Activated T-helper 1 cell treated with anti-CD3 and anti-CD28 coated beads, Interleukin-12 subunit alpha, Interleukin-12 subunit beta, Interleukin-2, Interleukin-4 antibody, amounts not matched to agents 30 ng/mL and 10 ng/mL and 1 ng/mL, durations not matched to agents 14 hours and 24 hours and 36 hours (primary cell): ENCODE measurements at places on chromosomes 1 and 21.

DNA sequence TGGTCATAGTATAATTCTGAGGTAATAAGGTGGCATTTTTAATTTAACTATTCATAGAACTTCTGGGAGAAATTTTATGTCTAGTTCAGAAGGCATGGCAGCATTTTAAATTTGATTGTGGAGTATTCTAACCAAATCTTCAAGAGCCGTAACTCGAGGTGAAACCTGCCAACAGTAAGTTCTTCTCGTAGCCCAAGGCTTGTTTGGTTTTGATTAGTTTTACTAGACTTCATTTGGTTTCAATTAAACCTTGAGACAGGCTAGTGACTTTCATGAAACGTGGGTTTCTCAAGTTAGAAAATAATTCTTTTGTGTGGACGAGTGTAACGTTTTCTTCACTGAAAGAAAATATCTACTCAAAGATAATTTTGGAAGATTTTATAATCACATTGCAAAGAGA lies 395.5 kb downstream of the USP25 start:
- no peak for DNase-seq

GRCh38 chr1:197234581-197234980 lies 33.5 kb upstream of the CRB1 start:
- DNase-seq: no peak

- no peak for DNase-seq
These were observed 433.2 kb downstream of the USP25 start for GRCh38 chr21:16162953-16163352.

DNA sequence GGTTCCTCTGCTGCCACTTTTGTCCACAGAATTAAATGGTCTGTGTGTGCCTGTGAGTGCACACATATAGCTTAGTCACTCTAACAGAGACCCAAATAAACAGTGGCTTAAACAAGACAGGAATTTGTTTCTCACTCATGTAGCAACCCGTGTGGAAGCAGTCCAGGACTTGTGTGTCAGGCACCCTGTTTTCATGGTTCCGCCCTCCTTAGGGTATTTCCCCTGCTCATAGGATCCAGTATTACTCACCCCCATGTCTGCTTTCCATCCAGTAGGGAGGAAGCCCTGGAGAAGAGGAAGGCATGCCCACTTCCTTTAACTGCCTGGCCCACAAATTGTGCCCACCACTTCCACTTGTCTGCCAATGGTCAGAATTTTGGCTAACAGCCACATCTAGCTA lies 41.3 kb upstream of the TACSTD2 start:
- no peak for DNase-seq

GRCh38 chr21:33214056-33214455 lies 15.7 kb upstream of the IFNAR2 start:
- no peak for DNase-seq

DNA sequence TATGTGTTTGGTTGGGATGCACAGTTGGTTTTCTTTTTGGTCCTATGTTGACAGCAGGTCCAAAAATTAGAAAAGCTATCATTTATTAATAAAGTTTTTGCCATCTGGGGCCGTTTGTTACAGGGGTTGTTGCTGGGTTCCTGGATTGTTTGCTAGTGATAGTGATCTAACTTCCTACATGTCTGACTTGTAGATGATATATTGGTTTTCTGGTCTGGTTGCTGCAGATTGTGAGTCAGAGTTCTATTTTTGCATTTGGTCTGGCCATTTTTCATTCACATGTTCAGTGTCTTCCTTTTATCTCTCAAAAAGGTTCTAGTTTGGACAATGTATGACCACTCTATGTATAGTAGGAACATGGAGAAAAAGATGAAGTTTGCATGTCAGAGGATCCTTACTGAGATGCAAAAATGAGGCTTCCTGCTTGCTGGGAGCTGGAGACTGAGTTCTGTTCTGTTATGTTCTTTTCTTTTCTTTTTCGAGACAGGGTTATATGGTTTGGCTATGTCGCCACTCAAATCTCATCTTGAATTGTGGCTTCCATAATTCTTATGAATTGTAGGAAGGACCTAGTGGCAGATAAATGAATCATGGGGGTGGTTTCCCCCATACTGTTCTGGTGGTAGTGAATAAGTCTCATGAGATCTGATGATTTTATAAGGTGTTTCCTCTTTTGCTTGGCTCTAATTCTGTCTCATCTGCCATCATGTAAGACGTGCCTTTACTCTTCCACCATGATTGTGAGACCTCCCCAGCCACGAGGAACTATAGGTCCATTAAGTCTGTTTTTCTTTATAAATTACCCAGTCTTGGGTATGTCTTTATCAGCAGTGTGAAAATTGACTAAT lies 4.2 kb upstream of the NVL start:
- no peak for DNase-seq

GRCh38 chr1:93818570-93818959 lies 60.4 kb downstream of the DNTTIP2 start:
- DNase-seq: no peak

- DNase-seq: no peak
These were observed 1.8 kb upstream of the ELAPOR1 start for GRCh38 chr1:109112056-109112651.

- DNase-seq: no peak
These were observed 45.4 kb downstream of the PLEKHA6 start for GRCh38 chr1:204314171-204314892.

- no peak for DNase-seq
These were observed 733 bp downstream of the TMEM35B start for GRCh38 chr1:34984435-34984792.

GRCh38 chr1:224317383-224318045 lies 12.5 kb downstream of the NVL start:
- no peak for DNase-seq

DNA sequence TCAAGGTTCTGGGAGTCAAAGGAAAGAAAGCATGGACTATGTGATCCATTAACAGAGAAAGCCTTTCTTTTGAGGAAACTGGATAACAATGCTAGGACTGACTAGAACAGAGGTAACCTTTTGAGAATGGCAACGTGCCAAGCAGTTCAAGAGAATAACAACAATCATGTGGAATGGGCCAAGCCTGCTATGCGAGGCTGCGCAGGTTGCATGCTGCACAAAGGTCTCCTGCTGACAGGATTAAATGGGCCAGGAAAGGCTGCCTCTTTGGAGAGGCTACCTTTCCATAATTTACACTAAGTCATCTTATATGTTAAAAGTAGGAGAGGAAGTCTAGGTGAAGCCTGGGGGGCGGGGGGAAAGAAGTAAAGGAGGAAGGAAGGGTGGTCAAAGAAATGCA lies 5.8 kb downstream of the PCNX2 start:
- DNase-seq: no peak

GRCh38 chr1:2975466-2976179 lies 45.6 kb upstream of the ACTRT2 start:
- no peak for DNase-seq

GRCh38 chr1:204866051-204866596 lies 4.5 kb upstream of the NFASC start:
- no peak for DNase-seq
